Aorta (tissue), 5 donors: ENCODE measurements at places on chromosomes 6 and 20.
A peak's percentile ranks its signal among the peaks of the same experiment; 100 is the strongest.

DNA sequence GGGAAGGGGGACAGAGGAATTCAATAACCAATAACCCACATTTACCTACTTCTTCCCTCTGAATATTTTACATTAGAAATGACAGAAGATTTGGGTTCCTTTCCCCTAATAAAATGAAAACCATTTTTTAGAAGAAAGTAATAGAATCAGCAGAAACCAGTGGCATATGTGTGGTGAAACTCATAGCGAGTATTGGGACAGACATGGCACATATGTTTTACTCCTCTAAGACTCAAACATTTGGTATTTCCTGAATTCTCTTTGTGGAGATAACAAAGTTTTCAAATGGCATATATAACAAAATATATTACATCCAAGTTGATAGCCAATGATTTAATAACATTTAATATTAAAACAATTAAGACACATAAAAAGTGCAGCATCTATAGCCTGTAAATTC is 12.9 kb upstream of the BEND3 start:
- no peak for DNase-seq

GRCh38 chr20:5548902-5549599 is 201.2 kb upstream of the SHLD1 start:
- no peak for DNase-seq

- DNase-seq: no peak
Observed at GRCh38 chr20:62773845-62774714, 22.2 kb upstream of the MRGBP start.

- DNase-seq: no peak
Observed at GRCh38 chr6:79804732-79805131, 142.6 kb downstream of the ELOVL4 start.

- DNase-seq: peak; percentile 52
Observed at GRCh38 chr20:33649201-33649681, 12.9 kb upstream of the C20orf144 start.

GRCh38 chr6:15023448-15023847 is 222.4 kb upstream of the JARID2 start:
- DNase-seq: no peak

- no peak for DNase-seq
Observed at GRCh38 chr6:108295676-108296075, 822 bp downstream of the AFG1L start.

- no peak for DNase-seq
Observed at GRCh38 chr20:14783766-14784165, 446.4 kb upstream of the FLRT3 start.
